Non-pigmented ciliary epithelial cell (primary cell): ENCODE measurements at places on chromosomes 5 and 9.

DNA sequence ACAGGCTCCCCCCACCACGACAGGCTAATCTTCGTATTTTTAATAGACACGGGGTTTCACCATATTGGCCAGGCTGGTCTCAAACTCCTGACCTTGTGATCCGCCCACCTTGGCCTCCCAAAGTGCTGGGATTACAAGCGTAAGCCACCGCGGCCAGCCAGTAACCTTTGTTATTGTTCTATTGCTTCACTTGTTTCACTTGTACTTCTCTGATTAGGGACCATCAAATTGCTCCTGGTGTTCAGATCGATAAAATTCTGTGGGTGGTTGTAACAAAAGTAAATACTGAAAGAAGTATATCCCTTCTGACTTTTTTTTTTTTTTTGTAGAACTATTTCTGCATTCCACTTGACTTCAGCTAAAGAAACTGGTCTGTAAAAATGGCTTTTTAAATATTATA lies 445.5 kb upstream of the CDH10 start:
- no peak for DNase-seq

DNA sequence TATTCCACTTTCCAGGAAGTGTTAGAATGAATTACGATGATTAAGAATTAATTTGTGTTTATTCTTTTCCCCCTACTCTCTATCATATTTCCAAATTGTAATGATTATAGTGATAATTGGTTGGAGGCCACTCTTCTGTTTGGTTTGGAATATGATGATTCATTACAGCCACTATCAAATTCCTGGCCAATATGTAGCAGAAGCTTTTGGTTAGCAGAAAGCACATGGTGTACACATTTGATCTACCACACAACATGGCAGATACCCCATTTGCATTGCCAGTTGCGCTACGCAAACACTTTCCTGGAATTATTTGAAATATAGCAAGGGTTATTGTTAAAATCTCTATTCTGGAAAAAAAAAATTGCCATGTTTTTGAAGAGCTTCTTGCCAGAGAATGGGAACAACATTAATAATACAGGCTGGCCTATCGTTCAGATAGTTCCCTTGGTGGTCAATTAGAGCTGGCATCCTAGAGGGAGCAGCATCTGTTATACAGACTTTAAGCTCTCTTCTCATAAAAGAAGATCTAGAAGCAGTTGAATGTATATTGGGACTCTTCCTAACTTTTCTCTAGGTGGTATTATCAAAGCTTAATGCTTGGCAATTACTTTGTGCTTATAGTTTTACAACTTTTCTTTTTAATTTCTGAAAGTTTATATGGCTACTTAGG lies 455.0 kb upstream of the ACTBL2 start:
- no peak for DNase-seq

- DNase-seq = no peak
These were observed 190.2 kb downstream of the ASTN2 start for GRCh38 chr9:117224695-117225094.

DNA sequence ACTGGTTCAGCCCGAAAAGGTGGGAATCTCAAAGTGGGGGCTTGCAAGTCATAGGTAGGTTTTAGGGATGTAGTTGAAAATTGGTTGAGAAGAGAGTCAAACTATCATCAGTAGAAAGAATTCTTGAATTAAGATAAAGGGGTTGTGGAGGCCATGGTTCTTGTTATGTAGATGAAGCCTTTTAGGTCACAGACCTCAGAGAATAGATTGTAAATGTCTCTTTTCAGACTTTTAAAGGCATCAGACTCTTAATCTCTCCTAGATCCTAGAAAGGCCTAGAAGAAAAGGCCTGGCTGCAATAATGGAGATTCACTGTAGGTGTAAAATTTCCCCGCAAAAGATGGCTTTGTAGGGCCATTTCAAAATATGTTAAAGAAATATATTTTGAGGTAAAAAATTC lies 96.4 kb downstream of the PSAT1 start:
- DNase-seq = no peak

DNA sequence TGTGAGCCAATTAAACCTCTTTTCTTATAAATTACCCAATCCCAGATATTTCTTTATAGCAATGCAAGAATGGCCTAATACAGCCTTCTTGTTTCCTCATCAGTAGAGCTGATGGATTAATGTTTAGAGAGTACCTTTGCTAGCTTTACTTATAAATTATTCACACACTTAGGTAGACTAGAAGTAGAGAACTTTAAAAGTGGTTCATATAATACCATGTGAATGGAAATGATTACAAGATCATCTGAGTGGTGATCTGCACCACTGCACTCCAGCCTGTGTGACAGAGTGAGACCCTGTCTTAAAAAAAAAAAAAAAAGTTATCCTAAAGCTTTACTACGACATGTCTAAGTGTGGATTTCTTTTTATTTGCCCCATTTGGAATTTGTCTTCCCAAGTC lies 23.2 kb upstream of the LRRTM2 start:
- no peak for DNase-seq

DNA sequence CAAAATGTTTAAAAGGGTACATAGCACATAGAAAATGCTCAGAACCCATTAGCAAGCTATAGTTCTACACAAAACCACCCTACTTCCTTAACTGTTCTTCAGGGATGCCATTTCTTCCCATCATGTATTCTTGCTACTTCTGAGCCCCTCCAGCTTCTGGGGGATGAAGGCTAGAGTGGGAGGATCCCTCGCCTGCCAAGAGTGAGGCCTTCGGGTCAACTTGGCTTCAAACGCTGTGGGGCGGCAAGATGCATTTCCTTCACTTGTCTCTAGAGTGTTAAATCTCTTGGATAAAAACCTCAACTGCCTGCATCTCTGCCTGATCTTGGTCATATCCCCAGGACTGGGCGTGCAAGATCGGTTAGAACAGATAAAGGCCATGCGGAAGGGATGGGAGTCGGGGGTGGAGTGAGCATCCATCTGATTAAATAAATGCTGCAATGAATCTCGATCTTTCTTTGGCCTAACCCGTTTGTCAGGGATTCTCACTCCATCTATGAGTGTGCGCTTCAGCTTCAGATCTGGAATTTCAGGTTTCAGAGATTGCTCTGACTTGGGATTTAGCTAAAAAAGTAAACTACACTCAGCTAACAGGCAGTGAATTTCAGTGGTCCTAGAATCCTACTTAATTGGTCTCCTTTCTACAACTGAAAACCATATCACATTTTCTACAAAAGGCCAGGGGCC lies 118.0 kb upstream of the PANK3 start:
- DNase-seq = no peak

DNA sequence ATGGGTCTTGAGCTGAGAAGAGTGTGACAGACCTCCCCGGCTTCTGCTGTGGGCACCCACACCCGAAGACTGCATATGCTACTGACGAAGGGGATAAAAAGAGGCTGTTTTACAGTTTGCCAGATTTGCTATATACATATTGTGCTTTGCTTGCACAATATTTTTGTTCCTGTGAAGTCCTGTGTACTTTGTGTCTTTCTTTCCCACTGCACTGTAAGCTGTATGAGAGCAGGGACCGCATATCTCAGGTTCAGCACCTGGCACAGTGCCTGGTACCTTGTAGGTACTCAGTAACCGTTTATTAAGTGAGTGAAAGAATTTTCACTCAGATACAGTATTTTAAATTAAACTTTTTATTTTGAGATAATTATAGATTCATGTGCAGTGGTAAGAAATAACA lies 8.2 kb upstream of the GARNL3 start:
- DNase-seq = no peak

DNA sequence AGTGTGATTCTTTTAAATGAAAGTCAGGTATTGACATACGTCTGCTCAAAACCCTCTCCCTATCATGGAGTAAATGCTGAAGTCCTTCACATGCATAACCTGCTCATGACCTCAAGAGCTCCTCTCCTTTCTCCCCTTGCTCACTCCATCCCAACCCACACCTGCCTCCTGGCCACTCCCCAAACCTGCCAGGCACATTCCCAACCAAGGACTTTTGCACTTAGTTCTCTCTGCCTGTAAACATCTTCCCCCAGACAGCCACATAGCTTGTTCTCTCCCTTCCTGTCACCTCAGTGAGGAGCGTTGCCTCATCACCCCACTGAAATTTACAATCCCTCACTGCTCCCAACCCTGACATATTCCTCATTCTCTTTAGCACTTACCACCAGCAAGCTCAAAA lies 8.7 kb downstream of the SETD9 start:
- no peak for DNase-seq

- DNase-seq = no peak
These were observed 6.5 kb upstream of the PRRC2B start for GRCh38 chr9:131387394-131387793.

DNA sequence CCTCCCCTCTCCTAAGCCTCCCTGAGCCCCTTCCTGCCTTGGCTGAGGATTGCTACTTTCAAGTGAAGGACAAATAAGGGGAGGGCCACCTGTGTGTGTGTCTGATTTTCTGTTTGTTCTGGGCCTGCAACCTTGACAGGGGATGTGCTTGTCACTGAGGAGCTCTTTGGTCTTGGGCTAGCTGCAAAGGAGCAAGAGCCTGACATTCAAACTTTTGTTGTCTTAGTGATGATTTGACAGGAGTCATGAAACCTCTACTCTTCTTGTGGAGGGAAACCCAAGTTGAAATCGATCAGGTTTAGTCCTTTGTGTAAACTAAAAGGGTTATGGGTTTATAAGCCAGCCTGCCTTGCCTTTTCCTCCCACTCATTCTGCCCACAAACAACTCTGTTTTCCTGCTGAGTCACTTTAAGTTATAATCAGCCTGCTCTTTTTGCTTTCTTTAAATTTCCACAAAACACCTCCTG lies 16.9 kb downstream of the CLTA start:
- no peak for DNase-seq

DNA sequence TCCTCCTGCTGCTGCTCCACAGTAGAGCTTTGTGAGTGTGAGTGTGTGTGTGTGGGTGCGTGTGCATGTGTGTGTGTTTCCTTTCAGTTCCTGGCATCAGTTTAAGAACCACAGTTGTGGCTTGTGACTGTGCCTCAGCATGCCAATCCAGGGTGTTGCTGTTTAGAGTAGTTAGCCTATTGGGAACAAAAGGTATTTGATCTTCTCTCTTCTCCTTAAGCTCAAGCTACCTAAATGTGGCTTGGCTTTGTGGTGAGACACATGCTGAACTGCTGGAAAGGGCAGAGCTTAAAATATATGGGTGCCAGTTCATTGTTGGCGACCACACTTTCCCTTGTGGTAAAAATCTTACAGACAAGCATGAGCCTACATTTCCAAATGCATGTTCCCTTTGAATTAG lies 116.6 kb upstream of the BNC2 start:
- DNase-seq = no peak

GRCh38 chr9:95841377-95841776 lies 34.1 kb upstream of the ERCC6L2 start:
- no peak for DNase-seq

DNA sequence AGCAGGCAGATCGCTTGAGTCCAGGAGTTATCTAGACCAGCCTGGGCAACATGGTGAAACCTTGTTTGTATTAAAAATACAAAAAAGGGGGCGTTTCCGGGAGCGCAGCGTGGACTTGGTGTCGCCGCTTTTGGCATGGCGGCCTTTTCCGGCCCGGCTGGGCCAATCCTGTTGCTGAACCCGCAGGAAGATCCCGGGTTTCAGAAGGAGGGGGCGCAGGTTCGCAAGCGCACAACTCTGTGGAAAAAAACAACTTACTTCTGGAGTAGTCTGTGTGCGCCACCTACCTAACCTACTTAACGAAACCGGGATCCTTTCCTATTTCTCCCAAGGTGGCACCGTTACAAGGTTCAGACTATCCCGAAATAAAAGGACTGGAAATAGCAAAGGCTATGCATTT lies 198.6 kb downstream of the MSX2 start:
- no peak for DNase-seq
